ENCODE measurements at places on chromosomes 6 and 20.

DNA sequence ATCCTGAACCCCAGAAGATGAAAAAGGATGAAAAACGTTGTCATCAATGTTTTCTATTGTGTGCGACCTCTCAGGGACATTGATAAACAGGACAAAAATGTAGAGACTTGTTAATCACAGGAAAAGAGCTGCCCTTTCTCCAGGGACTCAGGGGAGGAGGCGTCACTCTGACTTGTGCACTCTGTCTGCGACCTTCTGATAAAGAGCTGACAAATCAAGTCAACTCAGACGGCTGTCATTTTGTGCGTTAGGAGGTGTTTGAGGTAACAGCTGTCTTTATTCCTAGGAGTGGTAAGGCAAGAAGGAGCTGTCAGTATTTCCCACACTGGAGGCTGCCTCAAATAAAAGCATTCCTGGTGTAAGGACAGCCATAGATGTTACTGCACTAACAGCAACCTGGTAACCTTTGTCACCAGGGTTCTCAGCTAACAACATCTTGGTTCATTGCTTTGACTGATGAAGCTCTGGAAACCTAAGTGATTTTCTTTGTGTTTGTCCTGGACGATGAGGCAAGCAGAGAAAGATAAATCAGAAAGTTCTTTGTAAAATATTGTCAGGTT, 38.6 kb upstream of the NXT1 start:
- no peak for DNase-seq

GRCh38 chr6:140604786-140605185, 1230.3 kb upstream of the CITED2 start:
- no peak for DNase-seq

- DNase-seq: no peak
Measured at GRCh38 chr20:45833030-45833882, at the start of gene SNX21. Gene SNX21 (plus strand): TSS chr20:45833799. CDS start chr20:45833920, 121 bp downstream.

GRCh38 chr6:164010441-164011103, 596.1 kb downstream of the QKI start:
- no peak for DNase-seq

- no peak for DNase-seq
Measured at GRCh38 chr6:31175971-31176370, 5.5 kb upstream of the POU5F1 start.
